ENCODE measurements at places on chromosomes 2 and 18.
A peak's percentile ranks its signal among the peaks of the same experiment; 100 is the strongest.

GRCh38 chr18:7629416-7629815 lies 62.3 kb downstream of the PTPRM start:
- DNase-seq = no peak

- no peak for DNase-seq
These were observed 20.9 kb upstream of the TAF4B start for GRCh38 chr18:26205318-26205717.

GRCh38 chr18:53567929-53568574 lies 656.4 kb downstream of the MBD2 start:
- no peak for DNase-seq

- DNase-seq = no peak
These were observed 2.5 kb downstream of the SPEG start for GRCh38 chr2:219437141-219437540.

DNA sequence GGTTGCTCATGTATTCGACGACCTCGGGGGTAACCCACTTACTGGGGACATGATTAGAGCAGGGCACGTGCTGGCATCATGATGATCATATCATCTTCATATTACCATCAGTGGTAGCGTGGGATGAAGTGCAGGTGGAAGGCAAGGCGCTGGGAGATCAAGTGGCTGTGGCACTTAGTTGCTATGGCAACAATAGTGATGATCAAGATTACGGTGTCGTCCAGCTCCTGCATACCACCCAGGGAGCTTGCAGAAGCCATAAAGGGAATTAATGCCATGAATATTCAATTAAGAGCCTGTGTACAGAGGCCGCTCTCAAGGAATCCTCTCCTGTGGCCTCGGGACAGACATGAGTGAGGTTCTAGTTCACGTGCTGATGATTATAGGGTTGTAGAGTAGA lies 237.2 kb upstream of the COPS8 start:
- DNase-seq = peak; percentile 16

All from NCI-H345 (cell line).